ENCODE measurements at places on chromosomes 11 and 22.

- DNase-seq: no peak
Measured at GRCh38 chr22:22784249-22785039, 103.2 kb upstream of the IGLL5 start.

GRCh38 chr11:111476366-111476765 is 35.8 kb downstream of the BTG4 start:
- no peak for DNase-seq

GRCh38 chr11:70942593-70942992 is 309.8 kb downstream of the SHANK2 start:
- DNase-seq: no peak

GRCh38 chr11:63404161-63404935 is 34.8 kb downstream of the SLC22A9 start:
- no peak for DNase-seq

DNA sequence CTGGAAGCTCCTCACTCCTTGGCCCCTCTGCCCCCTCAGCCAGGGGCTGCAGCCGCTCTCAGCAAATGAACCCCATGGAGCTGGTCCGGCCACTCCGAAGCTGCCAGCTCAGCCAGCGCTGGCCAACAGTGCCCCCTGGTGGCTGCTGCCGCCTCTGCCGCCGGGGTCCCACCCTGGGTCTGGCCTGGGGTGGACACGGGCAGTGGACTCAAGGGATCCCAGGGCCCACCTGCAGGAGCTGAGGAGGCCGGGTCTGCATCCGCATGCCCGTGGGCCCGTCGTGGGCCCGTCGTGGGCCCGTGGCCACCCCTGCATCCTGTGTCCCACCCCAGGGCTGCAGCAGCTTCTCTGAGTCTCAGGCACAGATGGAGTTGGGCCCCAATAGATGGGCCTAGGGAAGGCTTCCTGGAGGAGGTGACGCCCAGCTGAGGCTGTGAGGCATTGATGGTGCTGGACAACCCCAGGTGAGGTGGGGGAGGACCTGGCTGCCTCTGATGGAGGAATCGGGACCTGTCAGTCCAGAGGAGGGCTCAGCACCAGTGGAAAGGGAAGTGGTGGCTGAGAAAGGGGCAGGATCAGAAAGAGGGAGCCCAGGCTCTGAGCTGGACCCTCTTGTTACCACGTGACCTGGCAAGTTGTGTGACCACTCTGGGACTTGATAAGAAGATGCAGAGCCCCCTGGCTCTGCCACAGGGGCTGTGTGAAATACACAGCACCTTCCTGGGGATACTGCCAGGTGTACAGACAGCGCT is 522.3 kb downstream of the BRD1 start:
- no peak for DNase-seq
